ENCODE measurements at places on chromosomes 11 and 22. TPM values are rescaled to one million over a fixed set of nuclear protein-coding genes. Genes with fewer than 3 reads are reported as not detected.

GRCh38 chr11:58561394-58562098 is 14.1 kb downstream of the LPXN start:
- DNase-seq, result no peak

DNA sequence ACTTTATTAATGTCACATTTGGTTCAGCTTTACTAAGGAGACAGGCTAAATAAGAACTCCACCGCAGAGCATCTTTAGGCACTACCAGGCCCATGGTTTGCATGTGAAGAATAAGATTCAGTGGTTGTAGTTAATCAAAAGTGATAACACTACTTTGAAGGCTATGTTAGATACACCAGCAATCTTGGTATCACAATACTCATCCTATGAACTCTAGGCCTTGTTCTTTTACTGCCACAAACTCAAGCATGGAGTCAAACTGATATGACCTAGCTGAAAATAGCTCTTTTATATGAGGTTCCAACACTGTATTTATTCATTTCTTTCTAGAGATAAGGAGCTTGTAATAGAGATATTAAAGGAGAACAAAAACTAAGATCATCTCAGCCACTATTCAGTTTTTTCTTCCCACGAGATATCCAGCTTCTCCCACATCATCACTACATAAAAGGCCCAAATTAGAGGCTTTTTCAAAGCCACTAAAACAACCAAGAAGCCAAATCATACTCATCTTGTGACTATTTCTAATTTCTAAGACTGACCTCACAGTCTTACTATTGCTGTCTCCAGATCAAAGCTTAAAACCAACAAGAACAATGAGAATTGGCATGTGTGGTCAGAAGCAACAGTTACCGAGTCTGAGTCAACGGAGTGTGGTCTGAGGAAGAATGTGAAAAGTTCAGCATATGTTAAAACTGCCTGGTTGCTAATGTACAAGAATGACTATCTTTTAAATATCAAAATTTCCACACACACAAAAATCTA is 25.1 kb upstream of the GUCY1A2 start:
- DNase-seq, result no peak

- no peak for DNase-seq
Observed at GRCh38 chr11:73070653-73071052, 71.5 kb downstream of the FCHSD2 start.

BAIAP2L2 gene
- total RNA-seq, result 3.7 TPM

OR8D1 gene
- not detected for total RNA-seq

TMEM151A gene
- not detected for total RNA-seq

ARAP1 gene
- 157 TPM for total RNA-seq

OR10D3 gene
- total RNA-seq, result not detected

DNA sequence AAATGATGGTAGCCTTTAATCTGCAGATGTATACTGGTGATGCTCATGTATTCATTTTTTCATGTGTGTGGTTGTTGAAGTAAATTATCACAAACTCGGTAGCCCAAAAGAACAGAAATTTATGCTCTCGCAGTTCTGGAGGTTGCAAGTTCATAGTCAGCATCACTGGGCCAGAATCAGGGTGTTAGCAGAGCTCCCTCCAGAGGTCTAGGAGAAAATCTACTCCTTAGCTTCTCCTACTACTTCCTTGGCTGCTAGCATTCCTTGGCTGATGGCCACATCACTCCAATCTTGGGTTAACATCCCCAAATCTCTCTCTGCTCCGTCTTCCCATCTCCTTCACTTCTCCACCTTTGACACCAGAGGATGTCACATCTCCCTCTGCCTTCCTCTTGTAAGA is 45.3 kb upstream of the GALNT18 start:
- DNase-seq, result no peak

DNA sequence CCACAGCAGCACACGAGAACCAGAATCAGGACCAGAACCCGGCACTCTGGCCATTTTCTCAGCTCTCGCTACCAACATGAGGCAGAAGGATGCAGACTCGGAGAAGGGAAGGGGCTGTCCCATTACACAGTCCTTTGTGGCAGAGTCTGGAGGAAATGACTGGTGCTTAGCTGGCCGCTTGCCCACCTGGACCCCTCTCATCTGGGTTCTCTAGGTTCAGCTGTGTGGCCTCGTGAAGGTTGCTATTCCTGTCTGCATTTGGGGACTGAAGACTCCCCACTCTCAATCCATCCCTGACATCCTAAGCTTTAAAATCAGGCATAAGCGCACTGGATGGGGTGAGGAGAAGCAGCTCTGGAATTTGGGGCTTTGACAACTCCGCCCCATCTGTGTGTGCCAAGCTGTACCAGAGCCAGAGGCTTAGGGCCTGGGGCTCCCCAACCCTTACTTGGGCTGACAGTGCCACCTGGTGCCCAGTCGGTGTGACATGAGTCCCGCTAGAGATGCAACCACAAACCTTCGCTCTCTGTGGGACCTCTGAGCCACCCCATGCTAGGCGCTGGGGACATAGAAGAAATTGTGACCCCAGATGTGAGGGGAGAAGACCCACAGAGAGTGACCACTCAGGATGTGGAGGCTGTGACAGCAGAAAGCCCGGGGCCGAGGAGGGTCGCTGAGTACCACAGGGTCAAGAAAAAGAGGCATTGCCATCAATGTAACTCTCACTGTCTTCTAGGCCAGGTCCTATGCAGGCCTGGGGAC is 35.8 kb upstream of the FCHSD2 start:
- DNase-seq, result peak; percentile 77

DNA sequence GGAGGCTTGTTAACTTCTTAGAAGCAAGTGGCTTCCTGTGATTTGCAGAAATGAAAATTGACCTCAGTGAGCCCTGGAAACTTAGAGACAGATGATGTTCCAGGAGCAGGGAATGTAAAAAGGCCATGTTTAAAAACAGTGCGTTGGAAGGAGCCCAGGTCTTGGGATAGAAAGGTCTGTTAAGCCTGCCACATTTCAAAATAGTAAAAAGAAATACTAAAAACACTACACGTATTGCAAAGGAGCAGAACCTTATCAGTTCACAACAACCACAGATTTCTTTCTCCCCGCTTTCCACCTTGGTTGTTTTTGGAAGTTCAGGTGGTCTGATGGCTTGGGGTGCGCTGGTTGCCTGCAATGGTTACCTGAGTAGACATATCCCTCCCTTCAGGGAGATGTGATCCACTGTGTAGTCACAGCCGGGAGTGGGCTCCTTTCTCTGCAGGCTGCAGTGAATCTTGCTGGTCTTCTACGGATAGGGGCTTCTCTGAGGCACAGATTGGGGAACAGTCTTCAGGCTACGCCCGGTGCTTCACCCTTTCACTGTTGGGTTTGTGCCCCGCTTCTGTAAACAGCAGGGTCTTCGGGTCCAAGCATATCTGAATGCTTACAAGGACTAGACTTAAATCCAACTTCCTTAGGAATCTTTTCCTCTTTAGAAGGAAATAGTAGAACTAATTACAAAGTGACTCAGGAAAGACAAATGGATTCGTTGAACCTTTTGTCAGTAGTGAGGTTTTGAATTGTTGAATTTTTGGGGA is 1.9 kb downstream of the TEAD1 start:
- no peak for DNase-seq

EHF gene
- total RNA-seq, result not detected

DNA sequence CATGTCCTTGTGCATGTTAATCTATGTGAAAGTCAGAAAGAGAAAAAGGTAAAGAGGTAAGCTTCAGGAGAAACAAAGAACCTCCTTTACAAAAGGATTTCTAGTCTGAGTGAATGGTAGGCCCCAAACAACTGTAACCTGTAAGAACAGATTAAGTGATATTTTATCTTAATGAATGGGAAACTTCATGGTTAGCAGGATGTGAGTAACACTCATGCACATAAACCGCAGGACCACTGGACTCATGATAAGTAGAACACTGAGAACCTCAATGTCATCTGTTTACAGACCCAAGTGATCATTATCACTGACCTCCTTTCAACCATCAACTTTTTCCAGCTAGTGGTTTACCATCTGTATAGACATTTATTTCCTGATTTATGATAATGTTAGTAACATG is 19.9 kb downstream of the OR8G5 start:
- DNase-seq, result no peak

- DNase-seq, result no peak
Observed at GRCh38 chr22:19527861-19528417, 3.7 kb upstream of the CLDN5 start.

- peak; percentile 87 for DNase-seq
Observed at GRCh38 chr22:24156913-24157821, 24.1 kb upstream of the SUSD2 start.

- no peak for DNase-seq
Observed at GRCh38 chr11:132913886-132914285, 618.4 kb downstream of the OPCML start.

- no peak for DNase-seq
Observed at GRCh38 chr22:31295831-31296657, 3.8 kb upstream of the PIK3IP1 start.

DNA sequence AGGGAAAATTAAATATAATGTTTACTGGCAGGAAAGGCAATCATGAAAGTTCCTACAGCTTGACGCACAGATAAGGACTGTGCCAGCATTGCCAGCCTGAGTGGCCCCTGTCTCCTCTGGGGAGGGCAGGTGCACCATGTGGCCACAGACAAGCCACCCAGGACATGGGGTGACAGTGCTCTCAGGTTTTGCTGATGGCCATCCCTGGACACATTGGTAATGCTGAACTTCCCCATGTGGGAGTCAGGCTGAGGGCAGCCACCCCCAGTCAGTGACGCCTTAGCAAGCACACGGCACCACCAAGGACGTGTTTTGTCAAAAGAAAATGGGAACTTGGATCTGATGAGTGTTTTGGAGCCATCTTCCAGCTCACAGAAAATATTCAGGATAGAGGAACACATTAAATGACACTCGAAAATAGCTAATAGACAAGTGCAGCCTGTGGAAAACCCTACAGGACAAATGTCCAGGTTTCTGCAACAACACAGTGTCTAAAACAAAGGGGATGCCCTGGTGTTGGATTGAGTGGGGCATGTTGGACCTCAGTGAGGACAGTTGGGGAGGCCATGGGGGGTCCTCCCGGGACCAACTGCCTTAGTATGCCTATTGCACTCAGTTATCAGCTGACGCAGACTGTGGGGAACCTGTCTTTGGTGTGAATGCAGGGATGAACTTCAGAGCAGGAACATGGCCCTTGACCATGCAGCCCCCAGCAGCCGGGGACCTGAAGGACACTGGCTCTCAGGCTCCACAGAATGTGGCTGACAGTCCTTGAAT is 1450.5 kb downstream of the BRD1 start:
- no peak for DNase-seq

SYT12 gene
- total RNA-seq, result not detected

UPK3A gene
- not detected for total RNA-seq

ASPHD2 gene
- 4.0 TPM for total RNA-seq

LPXN gene
- 138 TPM for total RNA-seq

OOSP4A gene
- total RNA-seq, result not detected

DNA sequence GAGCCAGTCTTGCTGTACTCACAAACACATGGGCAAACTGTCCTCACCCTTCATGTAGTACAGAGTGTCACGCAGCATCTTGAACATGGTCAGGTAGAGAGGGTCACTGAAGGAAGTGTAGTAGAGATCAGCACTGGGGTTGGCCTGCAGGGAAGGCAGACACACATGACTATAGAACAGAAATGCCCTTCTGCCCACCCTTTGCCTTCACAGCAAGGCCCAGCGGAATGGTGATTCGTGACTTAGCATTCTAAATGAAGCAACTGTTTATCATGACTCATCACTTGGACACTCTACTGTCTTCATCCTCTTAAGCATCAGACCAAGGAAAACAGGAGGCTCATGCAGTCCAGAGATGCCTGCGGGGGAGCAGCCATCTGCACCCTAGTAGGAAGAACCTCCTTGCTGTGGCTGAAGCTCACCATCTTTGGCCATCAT is 33.4 kb downstream of the SERPIND1 start:
- DNase-seq, result no peak

RBMXL2 gene
- total RNA-seq, result not detected

- no peak for DNase-seq
Observed at GRCh38 chr11:96391698-96392307, 2.0 kb downstream of the JRKL start.

DNA sequence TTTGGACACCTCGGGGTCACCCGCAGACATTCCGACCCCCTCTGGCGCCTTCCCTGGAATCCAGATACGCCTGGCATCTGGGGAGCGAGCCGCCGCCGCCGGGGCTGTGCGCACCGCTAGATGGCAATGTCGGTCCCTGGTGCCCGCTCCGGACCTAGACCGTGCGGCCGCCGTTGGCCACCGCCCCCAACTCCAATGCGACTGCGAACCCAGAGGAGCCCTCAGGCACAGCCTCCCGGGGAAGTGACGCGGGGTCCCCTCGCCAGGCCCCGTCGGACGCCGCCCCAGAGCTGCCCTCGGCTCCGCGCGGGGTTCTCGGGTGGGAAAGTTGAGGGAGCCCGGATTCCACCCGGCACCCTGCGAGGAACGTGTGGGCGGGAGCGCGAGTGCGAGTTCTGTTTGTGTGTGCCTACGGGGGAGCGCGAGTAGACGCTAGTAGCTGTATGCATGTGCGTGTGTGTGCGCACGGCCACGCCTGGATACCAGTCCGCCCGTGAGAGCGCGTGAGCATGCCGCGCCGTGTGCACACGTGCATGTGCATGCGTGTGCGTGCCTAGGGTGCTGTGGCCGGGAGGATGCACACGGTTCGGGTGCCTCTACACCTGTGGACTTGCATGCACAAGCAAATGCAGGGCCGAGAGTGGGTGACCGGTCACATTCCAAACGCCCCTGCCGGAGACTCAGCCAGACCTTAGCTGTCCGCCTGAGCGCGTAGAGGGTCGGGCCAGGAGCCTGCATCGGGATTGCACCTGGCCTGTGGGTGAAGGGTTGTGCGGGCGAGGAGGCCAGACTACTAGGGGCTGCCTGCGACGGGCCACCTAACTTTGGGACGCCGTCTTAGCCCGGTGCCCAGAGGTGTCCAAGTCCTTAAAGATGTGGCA is 1.9 kb downstream of the CHRM4 start:
- no peak for DNase-seq

DERL3 gene
- 2.9 TPM for total RNA-seq

POU2AF3 gene
- total RNA-seq, result not detected

DNA sequence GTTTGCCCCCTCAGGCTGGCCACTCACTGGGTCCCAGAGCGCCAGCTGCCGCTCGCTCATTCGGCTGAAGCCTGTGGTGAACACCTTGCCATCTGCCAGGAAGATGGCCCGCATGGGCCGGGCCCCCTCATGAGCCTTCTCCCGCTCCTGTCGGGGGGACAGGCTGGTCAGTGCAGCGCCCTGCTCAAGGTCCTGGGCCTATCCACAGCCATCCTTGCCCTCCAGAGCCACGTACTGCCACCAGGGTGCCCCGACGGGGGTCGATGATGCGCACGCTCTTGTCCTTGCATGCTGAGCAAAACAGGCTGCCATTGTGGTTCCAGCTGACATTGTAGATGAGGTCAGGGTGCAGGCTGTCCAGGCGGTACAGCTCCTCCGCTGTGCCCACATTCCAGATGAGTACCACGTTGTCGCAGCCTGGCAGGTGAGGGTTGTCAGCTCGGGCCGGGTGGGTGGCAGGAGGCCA is 2.1 kb downstream of the CORO1B start:
- no peak for DNase-seq

GRCh38 chr11:117061256-117061655 is 37.0 kb downstream of the SIK3 start:
- no peak for DNase-seq
